MG63 (cell line): ENCODE measurements at places on chromosomes 7 and 10.

- DNase-seq = no peak
These were observed 163.0 kb upstream of the PPP1R3A start for GRCh38 chr7:114081606-114082425.

GRCh38 chr10:68121852-68122251 is 12.6 kb downstream of the MYPN start:
- peak; percentile 25 for DNase-seq

- DNase-seq = peak; percentile 55
These were observed 84.2 kb upstream of the MKI67 start for GRCh38 chr10:128210215-128211063.

GRCh38 chr10:80344276-80344675 is 12.3 kb downstream of the DYDC1 start:
- no peak for DNase-seq

DNA sequence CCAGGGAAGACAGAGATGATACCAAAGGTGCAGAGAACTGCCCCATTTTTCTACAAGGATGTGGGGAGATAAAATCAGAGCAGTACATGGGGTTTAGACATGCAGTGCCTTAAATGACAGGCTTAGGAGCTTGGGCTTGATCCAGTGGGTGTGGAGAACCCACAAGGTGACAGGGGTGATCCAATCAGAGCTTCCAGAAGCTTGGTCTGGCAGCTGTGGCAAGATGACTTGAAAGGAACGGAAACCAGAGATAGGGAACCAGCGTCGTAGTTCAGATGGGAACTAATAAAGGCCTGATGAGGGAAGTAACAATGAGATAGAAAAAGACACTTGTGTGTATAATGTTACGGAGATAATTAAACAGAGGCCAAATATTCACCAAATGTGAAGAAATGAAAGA is 80.7 kb downstream of the SLC37A3 start:
- DNase-seq = no peak

DNA sequence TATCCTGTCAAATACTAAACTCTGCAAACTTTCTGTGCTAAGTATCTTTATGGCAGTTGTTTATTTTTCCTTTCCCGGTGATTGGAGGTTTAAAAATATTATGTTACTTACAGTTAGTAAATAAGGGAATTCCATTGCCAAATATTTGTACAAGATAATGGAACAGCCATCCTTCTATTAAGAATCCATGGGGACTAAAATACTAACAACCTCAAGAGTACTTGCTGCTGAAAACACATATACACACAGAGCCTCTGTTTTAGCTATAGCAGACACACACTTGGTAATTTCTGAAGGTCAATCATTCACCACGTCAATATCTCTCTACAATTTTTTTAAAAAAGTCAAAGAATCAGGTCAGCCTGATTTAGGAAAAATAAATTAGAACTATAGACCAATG is 32.4 kb downstream of the TSPAN12 start:
- DNase-seq = no peak

DNA sequence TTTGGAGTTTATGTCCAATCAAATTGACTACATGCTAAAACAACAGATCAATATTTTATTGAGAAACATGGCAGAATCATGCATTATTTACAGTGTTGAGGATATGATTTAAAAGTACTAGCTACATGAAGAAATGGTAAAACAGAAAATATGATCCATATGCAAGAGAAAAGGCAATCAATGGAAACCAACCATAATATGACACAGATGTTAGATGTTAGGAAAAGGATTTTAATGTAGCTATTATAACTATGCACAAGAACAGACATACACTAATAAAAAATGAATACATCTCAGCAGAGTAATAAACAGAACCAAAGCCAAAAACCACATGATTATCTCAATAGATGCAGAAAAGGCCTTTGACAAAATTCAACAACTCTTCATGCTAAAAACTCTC is 166.2 kb upstream of the CACNA2D1 start:
- no peak for DNase-seq

DNA sequence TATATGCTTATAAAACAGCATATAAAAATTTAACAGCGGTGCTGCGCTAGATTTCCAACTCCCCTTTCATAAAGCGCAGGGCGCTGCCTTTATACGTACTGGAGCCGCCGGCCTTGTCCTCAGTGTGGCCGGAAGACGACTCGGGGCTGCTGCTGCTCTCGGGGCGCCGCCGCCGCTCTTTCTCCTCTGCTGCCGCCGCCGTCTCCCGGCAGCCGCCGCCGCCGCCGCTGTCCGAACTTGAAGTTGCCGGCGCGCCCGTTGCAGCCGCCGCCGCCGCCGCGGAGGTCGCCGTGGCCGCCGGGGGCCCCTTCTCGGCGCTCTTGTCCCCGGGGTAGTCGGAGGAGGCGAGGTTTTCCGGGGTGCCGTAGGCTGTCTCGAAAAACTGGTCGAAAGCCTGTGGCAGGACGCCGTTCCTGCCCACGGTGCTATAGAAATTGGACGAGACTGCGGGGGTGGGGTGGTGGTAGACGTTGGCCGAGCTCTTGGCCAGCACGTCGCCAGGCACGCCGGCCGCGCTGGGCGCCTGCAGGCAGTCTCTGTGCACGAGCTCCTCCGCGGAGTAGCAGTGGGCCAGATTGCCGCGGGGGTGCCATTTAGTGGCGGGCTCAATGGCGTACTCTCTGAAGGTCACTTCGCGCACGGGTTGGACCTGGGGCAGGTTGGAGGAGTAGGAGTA is 557 bp downstream of the HOXA11 start:
- DNase-seq = peak; percentile 60

DNA sequence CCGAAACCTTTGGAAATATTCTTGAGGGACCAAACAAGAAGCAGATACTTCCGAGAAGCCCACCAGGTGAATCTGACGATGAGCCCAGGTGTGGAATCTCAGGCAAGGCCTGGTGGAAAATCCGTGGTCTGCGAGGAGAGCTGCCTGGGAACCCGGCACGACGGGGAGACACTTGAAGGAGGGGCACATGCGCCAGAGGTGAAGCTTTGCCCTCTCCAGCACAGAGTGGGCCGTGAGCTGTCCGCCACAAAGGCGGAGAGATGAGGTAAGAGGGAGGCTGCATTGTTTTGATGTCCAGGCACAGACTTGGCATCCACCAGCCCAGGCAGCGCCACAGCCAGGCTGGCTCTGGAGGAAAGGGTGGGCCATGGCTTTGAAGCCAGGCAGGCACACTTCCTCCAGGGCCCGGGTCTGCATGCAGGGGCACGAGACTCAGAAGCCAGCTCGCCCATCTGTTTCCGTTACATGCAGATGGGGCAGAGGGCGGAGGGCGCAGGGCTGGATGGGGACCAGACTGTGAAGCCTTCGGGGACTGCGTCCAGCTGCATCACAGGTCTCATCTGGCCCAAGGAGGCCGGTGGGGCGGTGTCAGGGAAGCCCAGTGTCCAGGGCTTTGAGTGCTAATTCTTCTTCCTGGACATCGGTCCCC is 45.4 kb downstream of the CALML3 start:
- no peak for DNase-seq

DNA sequence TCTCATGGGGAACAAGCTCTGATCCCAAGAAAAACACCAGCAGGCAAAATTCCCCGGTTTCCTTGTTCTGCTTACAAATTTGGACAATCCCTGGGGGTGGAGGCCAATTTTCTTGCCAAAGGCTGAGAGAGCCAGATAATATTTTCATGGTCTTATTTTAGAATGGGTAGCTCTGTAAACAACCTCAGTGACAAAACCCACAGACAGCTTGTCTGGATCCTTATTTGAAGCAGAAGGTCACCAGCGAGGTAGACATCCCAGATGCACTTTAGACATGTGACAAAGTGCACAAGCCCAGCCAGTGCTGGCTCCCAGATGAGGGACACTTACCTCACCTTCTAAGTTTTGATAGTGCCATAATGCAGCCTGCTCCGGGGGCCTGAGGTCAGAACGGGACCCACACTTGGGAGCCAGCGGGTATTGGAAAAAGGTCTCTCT is 102.6 kb upstream of the DDC start:
- DNase-seq = peak; percentile 31

DNA sequence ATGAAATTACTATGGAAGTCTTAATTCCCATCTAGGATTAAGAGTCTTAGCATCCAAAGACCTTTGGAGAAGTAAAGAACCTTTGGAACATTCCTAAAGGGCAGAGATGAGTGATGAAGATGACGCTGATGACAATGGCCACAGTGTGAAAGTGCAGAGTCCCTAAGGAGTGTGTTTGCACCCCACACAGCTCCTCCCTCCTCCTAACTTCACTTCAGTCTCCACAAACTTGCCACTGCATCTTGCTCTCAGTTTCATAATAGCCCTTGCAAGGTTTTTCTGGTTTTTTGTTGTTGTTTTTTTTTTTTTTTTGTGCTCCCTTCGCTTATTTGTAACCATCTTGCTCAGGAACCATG is 117.5 kb upstream of the ANLN start:
- DNase-seq = no peak

DNA sequence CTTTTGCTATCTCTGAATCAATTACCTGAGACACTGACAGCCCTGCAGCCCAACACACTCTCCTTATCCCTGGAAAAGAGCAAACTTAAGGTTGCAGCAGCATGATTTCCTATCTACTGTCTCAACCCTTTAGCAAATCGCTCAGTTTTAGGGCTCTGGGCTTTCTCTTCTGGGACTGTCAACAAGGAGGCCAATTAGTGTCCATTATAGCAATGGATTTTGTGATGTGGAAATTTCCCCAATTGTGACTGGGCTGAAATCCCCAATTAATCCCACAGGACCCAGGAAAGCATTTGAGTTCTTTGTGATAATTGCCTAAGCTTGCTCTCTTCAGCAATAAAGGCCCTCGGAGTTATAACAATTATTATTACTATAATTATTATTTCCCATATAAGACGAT is 197.0 kb downstream of the ZNF438 start:
- no peak for DNase-seq

DNA sequence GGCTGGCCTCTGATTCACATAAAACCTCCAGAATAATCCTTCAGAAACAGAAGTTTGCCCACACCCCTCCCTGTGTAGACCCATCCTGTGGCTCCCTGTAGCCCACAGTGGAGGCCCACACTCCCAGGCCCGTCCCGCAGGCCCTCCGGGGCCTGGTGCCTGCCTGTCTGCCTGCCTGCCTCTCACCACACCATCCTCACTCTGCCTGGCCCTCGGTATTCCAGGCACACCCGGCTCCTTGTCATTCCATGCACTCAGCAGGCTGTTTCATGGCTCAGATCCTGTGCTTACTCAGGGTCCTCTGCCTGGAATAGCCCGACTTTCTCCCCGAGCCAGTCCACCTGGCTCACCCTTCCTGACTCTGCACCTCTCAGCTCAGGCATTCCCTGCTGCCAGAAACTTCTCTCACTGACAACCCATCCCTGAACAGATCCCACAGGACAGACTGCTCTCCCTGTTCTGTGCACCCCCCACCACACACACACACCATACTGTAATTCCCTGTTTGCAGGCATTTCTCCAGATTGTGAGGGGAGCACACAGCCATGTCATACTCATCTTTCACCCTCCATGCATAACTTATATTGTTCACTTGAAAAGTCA is 498.0 kb upstream of the ZMIZ1 start:
- no peak for DNase-seq

DNA sequence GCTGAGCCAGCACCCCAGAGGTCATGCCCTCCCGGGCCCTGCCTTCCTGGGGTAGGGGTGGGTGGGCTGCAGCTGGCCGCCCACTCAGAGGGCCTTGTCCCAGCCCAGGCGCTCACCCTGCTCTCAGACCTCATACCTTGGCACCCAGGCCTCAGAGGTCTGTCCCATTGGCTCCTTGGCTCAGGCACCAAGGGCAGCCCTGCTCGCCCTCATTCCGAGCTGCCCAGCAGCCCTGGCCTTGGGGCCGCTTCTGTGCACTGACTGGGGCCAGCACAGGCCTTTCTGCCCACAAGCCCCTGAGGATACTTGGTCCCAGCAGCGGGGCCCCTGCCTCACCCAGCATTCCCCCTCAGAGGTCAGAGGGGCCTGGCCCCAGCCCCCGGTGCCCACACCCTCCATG is 34.3 kb downstream of the YKT6 start:
- DNase-seq = no peak

GRCh38 chr10:110746969-110747608 is 103.0 kb downstream of the RBM20 start:
- no peak for DNase-seq

GRCh38 chr10:132560241-132560731 is 22.7 kb downstream of the INPP5A start:
- DNase-seq = no peak

GRCh38 chr7:80324032-80324431 is 187.8 kb downstream of the GNAT3 start:
- peak; percentile 7 for DNase-seq

DNA sequence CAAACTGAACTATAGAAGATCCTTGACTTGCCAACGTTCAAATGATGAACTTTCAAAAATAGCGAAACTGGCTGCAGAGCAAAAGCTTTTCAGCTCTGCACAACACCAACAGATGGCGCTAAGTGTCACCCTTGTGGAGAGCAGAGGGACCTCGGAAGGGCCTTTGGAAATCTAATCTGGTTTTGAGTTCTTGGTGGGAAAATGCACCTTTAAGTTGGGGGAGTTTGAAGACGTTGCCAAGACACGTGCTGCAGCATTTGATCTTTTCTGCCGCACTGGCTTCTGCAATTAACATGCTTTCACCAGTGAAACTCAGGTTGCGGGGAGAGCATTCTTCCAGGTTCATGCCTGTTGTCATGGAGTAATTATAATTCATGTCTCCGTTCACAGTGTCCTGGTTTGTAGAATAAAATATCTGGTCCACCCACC is 26.3 kb upstream of the WDR11 start:
- peak; percentile 19 for DNase-seq

GRCh38 chr7:144049491-144049890 is 743 bp downstream of the OR2A5 start:
- peak; percentile 30 for DNase-seq

- no peak for DNase-seq
These were observed 427.4 kb downstream of the PTPRN2 start for GRCh38 chr7:158160199-158160598.

- no peak for DNase-seq
These were observed 146.9 kb upstream of the ZMIZ1 start for GRCh38 chr10:78921895-78922294.

DNA sequence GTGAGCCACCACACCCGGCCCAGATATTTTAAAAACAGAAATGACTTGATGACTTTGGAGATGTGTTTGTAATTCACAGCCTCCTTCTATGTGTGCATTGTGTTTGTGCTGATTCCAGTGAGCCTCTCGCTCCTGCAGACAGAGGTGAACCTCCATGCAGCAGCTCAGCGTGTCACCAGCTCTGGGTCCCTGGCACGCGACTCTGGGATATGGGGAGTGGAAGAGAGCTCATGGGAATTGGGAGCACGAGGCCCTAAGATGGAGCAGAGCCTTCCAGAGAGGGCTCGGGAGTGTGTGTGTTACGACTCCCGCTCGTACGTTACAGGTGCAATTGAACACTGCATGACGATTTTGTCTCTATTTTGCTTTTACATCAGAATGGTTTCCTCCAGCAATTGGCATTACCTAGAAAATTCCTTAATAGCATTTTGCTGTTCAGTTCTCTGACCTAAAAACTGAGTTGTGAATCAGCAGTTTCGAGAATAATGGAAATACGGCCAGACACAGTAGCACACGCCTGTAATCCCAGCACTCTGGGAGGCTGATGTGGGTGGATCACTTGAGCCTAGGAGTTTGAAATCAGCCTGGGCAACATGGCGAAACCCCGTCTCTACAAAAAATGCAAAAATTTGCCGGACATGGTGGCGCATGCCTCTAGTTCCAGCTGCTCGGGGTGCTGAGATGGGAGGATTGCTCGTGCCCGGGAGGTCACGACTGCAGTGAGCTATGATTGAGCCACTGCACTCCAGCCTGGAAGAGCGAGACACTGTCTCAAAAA is 204.6 kb downstream of the CUX1 start:
- no peak for DNase-seq

GRCh38 chr10:68877482-68878110 is 23.5 kb upstream of the DDX50 start:
- DNase-seq = no peak

GRCh38 chr7:68147614-68148238 is 1151.1 kb downstream of the TYW1 start:
- DNase-seq = no peak
